ENCODE measurements at places on chromosomes 4 and X.

- DNase-seq, result no peak
These were observed 196.6 kb downstream of the ASB9 start for GRCh38 chrX:15073313-15073712.

- DNase-seq, result no peak
These were observed 83.8 kb downstream of the VCX3B start for GRCh38 chrX:8548446-8548845.

DNA sequence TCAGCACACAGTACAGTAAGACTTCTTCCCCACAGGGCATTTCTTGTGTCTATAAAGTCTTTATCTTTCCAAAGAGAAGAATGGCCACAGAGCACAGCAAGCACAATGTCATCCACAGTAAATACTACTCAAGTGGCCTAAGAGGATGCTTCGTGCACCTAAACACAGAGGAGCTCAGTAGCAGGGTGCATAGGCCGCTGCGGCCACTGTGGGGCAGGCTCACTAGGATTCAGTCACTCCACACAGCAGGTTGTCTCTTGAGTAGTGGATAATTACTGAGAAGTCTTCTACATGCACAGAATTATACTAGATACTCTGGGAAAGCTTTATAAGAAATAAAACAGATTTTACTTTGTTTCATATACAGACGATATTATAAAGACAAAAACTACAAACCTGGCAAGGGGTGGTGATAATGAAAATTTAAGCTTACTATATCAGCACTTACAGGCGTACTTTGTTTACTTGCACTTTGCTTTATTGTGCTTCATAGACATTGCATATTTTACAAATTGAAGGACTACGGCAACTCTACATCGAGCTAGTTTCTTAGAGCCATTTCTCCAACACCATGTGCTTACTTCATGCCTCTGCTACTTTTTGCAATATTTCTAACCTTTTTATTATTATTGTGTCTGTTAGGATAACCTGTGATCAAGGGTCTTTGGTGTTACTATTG is 78.5 kb downstream of the PRDM5 start:
- no peak for DNase-seq

DNA sequence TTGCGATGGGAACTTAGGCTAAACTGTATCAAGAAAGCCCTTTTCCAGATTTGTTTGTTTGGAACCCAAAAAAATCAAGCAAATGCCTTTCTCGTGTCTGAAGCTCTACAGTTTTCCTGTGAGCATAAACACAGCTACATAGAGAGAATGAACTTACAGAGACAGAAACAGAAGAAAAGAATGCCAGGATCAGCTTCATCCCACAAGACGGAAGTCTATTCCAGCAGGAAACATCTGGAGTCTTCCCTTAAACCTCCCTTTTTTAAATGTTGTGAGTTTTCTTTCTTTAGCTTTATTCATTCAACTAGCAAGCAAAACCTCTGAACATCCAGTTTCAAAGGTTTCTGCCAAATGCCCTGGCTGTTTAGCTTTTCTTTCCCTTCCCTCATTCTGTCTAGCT is 32.6 kb upstream of the ZFP42 start:
- no peak for DNase-seq

- no peak for DNase-seq
These were observed 93.3 kb upstream of the MAML3 start for GRCh38 chr4:140247237-140247636.

GRCh38 chr4:115454228-115454627 is 340.8 kb upstream of the NDST4 start:
- no peak for DNase-seq

- no peak for DNase-seq
These were observed 1.2 kb downstream of the METAP1 start for GRCh38 chr4:98996765-98997068.

- no peak for DNase-seq
These were observed 122.4 kb upstream of the SLC4A4 start for GRCh38 chr4:71216316-71216959.

GRCh38 chrX:1416327-1416784 is 24.4 kb upstream of the SLC25A6 start:
- DNase-seq, result no peak

DNA sequence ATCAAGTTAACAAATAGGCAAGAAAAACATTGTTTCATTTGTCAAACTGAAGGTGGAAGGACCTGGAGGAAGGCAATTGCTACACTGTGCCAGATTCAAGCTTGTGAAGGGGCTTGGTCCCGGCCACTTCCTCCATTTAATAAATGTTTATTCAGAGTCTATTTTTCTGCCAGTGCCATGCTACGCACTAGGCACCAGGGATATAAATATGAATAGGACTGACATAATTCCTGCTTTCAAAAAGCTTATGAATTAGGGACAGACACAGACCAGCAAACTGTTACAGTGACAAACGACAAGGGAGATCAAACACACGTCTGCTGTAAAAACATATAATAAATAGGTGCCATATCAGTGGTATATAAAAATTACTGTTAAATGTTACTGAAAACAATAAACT is 571 bp downstream of the TLR6 start:
- DNase-seq, result no peak

DNA sequence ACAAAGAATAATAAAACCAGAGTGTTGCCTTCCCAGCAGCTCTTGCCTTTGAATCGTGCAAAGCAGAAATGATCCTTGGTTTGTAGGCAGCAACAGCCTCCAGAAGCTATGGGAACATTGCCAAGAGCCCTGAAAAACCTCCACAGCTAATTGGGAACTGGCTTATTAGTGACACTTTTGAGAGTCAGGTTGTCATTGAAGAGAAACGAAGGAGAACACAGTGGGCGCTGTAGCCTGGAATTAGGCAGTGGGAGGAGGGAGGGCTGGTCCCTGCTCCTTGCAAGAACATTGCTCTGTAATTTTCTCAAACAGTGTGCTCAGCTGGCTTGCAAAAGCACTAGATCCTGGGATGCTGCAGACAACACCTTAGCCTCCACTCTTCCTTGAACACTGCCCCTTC is 331.5 kb upstream of the EMCN start:
- no peak for DNase-seq

GRCh38 chr4:76905521-76905920 is 7.6 kb upstream of the SOWAHB start:
- no peak for DNase-seq

- no peak for DNase-seq
These were observed 346.8 kb downstream of the PPP3CA start for GRCh38 chr4:101000496-101000895.

DNA sequence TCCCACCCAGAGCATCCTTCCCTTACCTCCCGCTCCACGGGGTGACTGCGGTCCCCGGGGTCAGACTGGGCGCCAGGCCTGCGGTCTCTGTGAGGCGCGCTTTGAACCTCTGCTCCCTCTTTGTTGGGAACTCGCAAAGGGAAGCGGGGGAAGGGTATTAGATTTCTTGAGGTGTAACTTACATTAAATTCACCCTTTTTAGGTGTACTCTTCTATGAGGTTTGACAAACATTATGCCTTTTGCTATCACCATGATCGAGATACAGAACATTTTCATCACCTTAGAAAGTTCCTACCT is 569 bp downstream of the DCK start:
- DNase-seq, result no peak

GRCh38 chrX:136220540-136220939 is 30.7 kb downstream of the MAP7D3 start:
- DNase-seq, result no peak

DNA sequence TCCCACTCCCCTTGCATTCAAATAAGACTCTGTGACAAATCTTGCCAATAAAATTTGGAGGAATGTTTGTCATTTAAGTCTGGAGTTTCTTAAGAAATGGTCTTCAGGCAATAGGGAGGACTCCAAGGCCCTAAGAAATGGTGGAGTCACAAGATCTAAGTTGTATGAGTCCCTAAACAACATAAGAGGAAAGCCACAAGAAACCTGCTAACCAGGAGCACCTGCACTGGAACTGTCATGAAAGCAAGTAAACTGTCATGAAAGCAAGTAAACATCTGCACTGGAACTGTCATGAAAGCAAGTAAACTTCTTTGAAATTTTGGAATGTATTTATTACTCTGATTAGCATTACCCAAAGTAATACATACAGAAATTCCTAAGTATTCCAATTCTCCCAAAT is 3.5 kb downstream of the CNOT6L start:
- DNase-seq, result no peak

DNA sequence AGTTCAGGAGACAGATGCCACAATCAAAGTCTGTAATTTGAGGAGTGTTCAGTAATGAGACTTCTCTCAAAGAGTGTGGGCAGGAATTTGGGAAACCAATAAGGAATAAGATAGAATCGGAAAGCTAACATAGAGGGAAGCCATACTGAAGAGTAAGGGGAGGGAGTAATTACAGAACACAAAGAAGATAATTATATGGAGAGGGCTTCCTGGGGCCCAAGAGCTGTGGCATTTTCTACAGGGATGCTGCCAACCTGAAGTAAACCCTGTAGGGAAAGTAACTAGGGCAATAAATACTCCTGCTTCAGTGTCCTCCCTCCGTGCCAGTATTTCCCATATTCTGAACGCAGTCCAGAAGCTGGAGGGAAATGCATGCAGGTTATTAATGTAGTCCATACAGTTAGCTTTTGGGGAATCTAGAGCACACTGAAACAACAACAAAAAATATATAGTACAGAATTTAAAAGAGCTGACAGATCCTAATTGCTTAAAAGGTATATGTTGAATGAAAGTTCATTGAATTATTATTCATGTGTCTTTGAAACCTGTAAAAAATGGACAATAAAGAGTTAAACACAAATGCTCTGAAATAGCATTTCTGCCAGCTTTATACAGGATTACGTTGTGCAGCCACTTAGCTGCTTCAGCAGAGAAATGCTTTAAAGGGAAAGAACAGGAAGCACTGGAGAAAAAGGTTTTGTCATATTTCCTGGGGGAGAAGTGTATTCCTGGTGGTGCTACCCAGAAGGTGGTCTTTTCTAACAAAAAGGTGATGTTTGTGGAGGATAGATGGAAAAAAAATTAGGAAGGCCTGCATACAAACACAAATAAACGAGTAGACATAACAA is 48.0 kb downstream of the CXXC4 start:
- DNase-seq, result no peak

GRCh38 chr4:111362941-111363361 is 740.1 kb upstream of the PITX2 start:
- DNase-seq, result no peak

DNA sequence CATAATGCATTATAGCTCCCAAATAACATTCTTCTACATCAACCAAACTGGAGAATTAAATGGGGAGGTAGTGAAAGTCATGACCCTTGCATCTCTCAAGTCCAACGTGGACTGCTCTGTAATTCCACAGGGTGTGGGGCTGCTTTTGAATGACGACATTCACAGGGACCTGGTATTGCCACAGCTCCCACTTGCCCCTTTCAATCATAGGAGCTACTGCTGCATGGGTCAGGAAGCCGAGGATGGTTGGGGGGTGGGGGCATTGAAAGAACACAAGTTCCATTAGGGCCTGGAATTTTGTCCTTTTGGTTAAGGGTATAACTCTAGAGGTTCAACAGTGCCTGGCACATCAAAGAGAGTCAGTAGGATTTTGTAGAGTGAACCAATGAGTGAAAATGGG is 7.4 kb upstream of the CT55 start:
- no peak for DNase-seq

DNA sequence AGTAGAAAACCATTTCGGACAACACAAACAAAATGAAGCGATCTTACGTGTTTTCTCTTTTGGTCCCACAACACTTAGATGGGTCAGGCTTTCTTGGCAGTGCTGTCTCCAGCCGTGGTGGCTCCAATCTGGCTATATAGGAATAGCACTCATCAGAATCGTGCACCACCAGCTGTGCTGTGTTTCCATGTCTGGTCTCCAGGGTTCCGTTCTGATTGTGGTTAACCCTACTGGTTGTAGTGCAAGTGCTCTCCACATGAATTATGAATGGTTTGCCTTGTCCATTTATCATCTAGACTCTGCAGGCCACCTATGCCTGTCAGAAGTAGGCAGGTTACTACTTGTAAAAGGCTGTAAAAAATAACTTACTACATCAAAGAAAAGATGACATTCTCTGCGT is 536.3 kb downstream of the IQCM start:
- DNase-seq, result no peak

GRCh38 chr4:63619771-63620170 is 789.5 kb downstream of the TECRL start:
- DNase-seq, result no peak

DNA sequence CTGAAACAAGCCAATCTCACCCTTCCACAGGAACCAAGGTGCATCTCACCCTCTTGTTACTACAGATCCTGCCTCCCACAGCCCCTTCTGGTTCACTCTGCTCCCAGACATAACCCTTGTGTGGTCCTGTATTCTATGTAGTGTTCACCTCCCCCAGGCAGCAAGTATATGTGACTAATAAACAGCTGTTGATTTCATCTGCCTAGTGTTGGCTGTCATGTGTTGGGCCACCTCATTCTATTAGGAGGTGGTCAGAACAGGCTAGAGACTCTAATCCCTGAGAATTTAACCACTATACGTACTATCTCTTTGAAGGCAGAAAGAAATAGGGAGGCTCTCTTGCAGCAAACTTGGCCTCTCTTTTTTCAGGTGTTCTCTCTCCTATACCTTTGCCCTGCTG is 134.3 kb upstream of the RPL34 start:
- DNase-seq, result no peak

- DNase-seq, result no peak
These were observed 491.0 kb downstream of the NAF1 start for GRCh38 chr4:162675661-162676060.
